ENCODE measurements at places on chromosomes 4 and X.
A peak's percentile ranks its signal among the peaks of the same experiment; 100 is the strongest.

- DNase-seq = no peak
Measured at GRCh38 chr4:11912886-11913285, 484.2 kb upstream of the HS3ST1 start.

- peak; percentile 88 for DNase-seq
Measured at GRCh38 chrX:124406294-124407014, 60.1 kb downstream of the SH2D1A start.

GRCh38 chr4:66926687-66927086 is 618.6 kb downstream of the CENPC start:
- no peak for DNase-seq

- no peak for DNase-seq
Measured at GRCh38 chr4:130648570-130648969, 1552.6 kb downstream of the C4orf33 start.

DNA sequence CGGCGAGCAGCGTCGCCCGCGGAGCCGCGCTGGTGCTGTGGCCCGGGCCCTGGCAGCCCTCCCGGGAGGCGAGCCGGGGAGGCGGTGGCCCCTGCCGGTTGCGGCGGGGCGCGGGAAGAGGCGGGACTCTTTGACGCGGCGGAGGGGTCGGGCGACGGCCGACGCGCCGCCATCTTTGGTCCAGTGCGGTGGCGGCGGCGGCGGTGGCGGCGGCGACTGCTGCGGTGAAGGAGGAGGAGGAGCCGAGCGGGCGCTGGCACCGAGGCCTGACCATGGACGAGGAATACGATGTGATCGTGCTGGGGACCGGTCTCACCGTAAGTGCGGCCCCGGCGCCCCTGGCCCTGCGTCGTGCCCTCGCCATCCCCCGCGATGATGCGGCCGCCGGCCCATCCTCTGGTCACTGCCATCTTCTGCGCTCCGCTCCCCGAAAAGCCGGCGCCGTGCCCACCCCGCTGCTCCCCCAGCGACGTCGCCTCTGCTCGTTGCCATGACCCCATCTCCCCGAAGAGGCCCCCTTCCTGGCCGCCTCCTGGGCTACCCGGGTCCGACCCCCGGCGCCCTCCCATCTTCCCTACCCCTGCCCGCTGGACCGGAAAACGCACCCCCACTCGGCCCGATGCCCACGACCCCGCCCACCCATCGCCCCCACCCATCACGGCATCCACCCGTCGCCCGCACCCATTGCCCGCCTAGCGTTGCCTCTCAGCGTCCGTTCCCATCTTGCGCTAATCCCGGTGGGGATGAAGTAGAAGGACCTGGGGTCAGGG is at the start of gene GDI1:
Gene GDI1 (plus strand): TSS at position 172 of the 770 bp plus-strand sequence. CDS start 101 bp downstream, at position 273.
- DNase-seq = peak; percentile 73

GRCh38 chrX:121216641-121217374 is 169.4 kb downstream of the GLUD2 start:
- DNase-seq = peak; percentile 33

GRCh38 chrX:48700951-48701653 is 4.6 kb downstream of the SUV39H1 start:
- DNase-seq = no peak

- no peak for DNase-seq
Measured at GRCh38 chr4:39259571-39260330, 77.4 kb downstream of the WDR19 start.

- no peak for DNase-seq
Measured at GRCh38 chrX:14864631-14865030, 8.2 kb downstream of the FANCB start.

DNA sequence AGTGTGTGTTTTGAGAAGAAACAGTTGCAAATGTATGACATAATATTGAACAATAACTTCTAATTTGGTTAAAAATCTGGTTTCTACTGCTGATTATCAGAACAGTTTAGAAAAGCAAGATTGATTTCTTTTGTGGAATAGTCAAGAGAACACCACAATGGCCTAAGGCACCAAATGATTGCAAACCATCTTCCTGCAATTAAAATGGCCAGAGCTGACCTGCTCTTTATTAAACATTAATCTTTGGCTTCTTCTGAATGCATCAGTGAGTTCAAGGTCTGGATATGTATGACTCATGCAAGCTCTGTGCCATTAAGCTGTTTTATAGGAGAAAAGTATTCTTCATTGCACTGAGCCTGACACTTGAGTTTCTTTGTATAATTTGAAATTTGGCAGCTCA is 107.8 kb upstream of the PDHA2 start:
- DNase-seq = no peak

- DNase-seq = no peak
Measured at GRCh38 chr4:80015407-80016189, 57.4 kb downstream of the ANTXR2 start.

All from NCI-H1417 (cell line).